T-helper 17 cell (primary cell): ENCODE measurements at places on chromosomes 5 and 9.

- no peak for DNase-seq
These were observed 101.1 kb downstream of the C5orf15 start for GRCh38 chr5:133867341-133867740.

DNA sequence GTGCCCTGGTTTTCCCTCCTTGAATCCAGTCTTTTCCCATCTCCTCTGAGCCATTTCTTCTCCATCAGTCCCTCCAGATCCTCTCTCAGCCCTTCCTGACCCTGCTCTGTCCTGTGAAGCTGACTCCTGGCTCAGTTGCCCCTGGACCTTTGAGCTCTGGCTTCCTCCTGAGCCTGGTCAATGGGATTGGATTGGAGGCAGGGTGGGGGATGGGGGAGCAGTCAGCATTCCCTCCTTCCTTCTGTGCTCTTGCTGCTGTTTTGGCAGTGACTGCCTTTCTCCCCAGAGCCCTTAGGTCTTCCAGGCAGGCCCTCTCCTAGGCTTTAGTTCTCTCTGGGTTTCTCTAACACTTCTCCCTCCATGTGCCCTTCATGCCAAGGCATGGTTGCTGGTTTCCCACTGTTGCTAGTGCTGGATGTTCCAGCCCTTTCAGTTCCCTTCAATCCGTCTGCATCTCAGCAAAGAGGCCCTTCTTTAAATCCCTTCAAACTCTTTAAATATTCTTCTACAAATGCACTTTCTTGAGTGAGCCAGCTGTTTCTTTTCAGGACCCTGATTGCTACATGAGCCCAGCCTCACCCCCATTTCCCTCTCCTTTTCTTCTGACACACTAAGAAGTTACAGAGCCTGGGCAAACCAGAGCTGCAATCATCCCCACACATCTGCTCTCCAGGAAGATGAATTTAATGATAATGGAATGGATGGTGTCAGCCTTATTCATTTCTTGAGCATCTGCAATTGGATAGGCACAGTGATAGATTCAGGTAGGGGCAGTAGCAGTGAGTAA, 2.2 kb downstream of the TNFSF15 start:
- no peak for DNase-seq

- DNase-seq: no peak
These were observed 33.5 kb upstream of the SLC28A3 start for GRCh38 chr9:84374013-84374412.

- DNase-seq: no peak
These were observed 14.9 kb downstream of the BTNL9 start for GRCh38 chr5:181054871-181055459.

- DNase-seq: no peak
These were observed 193.4 kb upstream of the WWC1 start for GRCh38 chr5:168097876-168098653.

DNA sequence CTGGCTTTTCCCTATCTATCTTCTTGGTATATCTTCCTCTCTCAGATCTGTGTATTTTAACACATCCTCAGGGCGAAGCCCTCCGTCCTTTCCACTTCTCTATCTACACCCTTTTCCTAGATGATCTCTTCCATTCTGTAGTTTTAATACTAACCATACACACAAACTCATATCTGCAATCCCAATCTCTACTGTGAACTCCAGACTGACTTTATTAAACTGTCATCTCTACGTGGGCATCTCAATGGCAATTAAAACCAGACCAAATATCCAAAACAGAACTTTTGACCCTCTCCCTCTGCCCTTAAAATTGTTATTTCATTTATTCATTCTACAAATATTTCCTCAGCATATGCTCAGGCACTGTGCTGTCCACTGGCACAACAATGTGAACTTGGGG, 7.1 kb downstream of the FNIP1 start:
- no peak for DNase-seq

DNA sequence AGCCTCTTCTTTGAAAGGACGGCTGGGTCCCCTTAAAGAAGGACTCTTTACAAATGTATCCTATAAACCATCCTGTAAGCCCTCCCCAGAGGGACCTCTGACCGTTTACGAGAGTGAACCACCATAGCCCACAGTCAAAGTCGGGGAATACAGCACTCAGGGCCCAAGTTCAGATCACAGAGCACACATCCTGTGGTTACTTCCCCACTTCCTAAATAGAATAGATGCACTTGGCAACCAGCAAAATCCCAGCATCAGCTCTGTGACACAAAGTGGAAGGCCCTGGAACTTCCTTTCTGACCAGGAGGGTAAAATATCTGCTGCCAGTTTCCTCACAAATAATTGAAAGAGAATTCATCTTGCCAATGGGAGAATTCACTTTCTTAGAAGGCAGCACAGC, 6.9 kb upstream of the IGFBPL1 start:
- DNase-seq: no peak

GRCh38 chr5:168202996-168203395, 88.4 kb upstream of the WWC1 start:
- no peak for DNase-seq

GRCh38 chr5:38799556-38800377, 46.0 kb upstream of the OSMR start:
- DNase-seq: no peak

- no peak for DNase-seq
These were observed 14.5 kb downstream of the C9orf43 start for GRCh38 chr9:113425072-113425471.

DNA sequence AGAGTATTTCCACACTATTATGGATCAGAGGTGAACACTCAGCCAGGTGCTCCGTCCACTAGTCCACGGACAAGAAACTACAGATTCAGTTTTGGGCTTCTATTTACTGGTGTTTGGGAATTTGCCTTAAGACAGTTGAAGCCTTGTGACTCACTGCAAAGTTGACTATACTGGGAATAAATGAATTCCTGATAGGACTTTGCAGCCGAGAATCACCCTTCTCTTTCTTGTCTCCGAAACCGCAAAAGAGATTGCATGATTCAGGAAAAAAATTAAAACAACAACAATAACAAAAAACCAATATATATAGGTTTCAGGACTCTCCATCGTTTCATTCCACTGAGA, 716 bp downstream of the TMEM171 start:
- DNase-seq: no peak

- no peak for DNase-seq
These were observed 320.1 kb downstream of the ADGRV1 start for GRCh38 chr5:90878549-90879196.

DNA sequence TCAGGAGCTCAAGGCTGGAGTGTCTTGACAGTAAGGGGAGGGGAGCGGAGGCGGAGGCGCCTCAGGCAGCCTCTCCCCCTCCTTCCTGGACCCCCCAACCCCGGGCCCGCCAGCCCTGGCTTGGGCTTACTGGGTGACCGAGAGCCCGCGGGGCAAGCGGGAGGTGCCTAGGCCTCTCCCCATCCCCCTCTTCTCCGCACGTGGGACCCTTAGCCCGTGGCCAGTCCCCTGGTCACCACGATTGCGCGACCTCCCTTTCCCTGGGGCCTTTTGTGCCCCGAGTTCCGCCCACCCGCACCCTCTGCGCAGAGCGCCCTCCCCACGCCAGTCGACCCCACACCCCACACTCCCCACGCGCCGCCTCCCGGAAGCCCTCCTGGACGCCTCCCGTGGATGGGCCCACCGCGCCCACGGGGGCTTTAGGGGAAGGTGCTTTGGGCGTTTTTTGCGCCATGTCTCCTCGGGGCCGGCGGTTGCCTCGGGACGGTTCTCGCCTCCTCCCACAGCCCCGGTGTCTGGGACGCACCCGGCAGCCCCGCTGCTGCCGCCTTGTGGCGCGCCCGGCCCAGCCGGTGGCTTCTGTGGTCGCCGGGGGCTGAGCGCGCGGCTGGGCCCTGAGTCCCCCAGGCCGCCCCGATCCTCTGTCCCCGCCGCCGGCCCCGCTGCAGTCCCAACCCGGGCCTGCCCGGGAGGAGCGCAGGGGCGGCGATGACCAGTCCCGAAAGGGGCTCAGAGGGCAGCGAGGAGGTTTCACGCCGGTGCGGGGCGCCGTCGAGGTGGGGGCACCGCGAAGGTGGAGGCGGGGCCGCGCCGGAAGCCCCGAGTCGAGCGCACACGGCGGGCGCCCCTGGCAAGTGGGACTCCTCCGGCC, 3.2 kb downstream of the TOR4A start:
- DNase-seq: no peak

DNA sequence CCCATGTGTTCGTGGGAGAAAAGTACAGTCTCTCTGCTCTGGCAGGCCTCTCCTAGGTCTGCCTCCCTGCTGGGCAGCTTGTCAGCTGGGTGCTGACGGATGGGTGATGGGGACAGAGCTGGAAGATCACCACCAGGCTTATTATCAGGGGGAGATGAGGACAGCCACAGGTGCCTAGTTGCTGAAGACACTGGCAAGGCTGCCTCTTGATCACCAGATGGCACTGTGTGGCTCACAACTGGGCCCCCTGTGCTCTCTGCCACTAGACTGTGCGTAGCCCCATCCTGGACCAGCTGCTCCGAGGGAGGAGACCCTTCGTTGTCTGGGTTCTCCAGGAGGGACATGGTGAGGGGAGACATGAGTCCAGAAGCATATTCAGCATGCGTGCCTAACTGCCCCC, 73.0 kb downstream of the KIF24 start:
- DNase-seq: no peak

DNA sequence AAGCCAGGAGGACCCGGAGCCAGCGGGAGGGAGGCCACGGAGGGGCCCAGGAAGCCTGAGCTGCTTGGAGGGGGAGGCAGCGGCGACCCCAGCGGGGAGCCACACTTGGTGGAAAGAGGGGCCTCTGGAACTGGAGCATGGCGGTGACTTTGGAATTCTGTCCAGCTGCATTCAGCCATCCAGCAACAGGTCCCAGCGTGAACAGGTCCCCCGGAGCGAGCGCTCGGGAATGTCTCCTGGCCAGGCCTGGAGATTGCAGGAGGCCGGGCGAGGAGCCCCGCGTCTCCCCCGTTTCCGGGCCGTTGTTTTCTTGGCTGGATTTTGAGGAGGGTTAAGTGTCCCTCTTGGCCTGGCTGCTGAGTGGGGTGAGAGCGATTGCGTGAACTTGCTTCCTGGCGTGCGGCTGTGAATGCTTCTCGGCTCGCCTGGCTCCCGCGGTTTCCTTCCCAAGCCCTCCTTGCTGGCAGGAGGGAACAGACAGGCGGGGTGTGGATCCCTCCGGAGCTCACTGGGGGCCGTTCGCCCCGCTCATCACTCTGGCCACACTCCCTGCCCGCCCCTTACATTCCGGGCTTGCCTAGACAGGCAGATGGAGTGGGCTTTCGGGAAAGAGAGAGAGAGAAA, 125.3 kb upstream of the IRX4 start:
- DNase-seq: no peak

DNA sequence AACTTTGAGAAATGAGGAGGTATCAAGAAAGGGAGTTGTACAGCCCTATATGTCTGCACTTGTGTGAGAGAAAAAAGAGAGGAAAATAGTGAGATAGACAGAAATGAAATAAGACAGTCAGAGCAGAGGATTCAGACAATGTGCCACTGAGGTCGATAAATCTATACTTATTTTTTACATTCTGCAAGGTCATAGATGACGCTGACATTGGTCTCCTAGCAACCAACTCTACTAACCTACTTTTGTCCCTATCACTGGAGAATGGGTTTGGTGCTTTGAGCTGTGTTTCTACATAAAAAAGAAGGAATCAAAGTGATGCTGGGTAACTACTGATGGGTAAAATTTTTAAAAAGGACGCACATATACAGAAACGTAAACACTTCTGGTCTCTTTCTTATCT, 573.3 kb upstream of the RORB start:
- no peak for DNase-seq

DNA sequence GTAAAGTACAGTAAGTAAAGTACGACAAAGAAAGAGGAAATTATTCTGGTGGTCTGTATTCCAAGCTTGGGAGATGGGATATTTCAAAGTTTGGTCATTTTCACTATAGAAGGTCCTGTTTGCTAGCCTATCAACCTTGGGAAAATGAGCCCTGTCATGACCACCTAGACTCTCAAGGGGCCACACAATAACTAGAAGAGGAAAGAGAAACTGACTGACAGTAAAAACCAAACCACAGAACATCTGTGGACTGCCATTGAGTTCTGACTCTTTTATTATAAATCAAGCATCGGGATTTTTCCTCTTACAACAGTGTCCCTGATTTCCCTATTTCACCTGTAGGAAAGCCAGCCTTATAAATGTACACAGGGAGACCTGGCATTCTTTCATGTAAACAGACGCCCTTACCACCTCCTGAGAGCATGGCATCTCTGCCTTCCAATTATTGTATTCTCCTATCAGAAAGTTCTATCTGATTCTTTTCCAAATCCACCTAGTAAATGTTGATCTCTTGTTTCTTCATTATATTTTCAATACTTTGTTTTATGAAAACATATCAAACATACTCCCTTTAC, 80.0 kb downstream of the ZNF622 start:
- DNase-seq: no peak

GRCh38 chr5:100889896-100890295, 13.2 kb downstream of the ST8SIA4 start:
- no peak for DNase-seq

DNA sequence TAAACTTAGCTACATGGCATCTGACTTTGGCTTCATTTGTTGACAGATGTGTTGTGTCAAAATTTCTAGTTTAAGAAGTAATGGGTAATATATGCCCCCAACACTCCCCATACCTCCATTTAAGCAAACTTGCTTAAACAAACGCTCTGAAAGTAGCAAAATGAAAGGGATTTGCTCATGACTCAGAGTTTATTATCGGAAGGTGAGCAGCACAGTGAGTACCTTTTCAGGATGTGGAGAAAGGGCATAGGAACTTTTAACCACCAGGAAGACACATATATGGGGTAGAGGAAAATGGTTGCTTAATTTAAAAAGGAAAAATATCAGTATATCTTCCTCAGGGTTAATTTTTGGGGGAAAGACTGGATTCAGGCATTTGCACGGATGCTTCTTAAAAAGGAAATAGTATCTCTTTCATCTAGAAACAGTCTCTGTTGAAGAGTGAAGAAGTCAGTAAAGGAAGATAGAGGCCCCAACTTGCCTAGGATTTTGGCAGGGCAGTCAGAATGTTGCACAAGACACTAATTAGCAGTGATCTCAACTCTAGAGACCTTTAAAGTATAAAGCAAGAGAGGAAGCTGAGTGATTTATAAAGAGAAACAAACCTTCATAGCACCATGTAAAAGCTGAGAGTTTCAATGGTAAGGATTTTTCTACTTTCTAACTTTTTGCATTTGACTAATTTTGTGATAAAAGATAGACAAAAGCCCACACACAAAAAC, 155.1 kb downstream of the TRIO start:
- no peak for DNase-seq
